ENCODE measurements at places on chromosomes 16 and 17.

GRCh38 chr16:25148568-25149215 lies 37.1 kb downstream of the LCMT1 start:
- no peak for DNase-seq

DNA sequence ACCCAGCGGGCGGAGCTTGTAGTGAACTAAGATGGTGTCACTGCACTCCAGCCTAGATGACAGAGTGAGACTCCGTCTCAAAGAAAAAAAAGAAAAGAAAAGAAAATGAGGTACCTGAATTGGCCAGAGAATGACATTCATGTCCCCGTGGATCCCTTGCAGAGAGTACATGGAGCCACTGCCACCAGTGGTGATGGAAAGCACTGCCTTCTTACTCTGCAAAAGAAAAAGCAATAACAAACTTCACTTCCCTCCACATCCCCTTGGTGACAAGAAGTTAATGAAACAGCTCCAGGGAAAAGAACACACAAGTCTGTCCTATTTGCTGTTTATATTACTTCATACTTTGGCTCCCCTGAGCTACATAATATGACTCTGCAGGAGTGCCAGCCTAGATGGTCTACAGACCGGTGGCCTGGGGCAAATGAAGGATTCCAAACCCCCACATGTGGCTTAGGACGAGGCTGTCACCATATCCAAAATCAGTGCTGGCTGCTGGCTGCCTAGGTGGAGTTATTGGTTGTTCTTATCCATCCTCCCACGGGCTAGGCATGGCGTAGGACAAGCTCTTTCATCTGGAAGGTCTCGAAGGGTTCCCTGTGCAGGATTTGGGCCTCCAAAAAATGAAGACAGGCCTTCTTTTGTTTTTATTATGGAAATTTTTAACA lies 13.3 kb downstream of the NQO1 start:
- no peak for DNase-seq

- no peak for DNase-seq
Observed at GRCh38 chr17:38559051-38559879, 46.5 kb downstream of the SRCIN1 start.

GRCh38 chr16:88593061-88593460 lies 22.9 kb downstream of the ZC3H18 start:
- DNase-seq, result no peak

DNA sequence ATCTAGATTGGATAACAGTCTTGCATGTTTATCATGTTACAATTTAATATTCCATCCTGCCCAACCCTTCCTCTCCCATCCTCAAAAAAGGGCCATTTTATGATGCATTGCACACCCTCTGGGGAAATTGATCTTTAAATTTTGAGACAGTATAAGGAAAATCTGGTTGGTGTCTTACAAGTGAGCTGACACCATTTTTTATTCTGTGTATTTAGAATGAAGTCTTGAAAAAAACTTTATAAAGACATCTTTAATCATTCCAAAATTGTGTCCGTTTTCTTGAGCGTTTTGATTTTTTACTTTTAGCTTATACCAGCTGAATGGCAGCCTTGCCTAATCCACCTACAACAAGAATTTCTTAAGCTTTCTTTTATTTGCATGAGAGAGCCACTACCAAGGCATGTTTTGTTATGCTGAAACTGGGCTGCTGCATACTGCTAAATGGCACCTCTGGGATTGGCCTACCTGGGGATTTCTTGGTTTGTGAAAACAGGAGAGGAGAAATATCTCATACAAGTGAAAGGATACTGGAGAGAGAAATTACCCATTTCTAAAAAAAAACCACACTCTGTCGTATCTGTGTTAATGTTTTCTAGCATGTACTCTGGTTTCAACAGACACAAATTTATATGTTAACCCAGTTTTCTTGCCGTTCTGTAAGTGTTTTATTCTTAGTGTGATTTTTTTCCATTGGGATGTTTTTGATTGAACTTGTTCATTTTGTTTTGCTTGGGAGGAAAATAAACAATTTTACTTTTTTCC lies 52.2 kb downstream of the TUBD1 start:
- DNase-seq, result no peak

DNA sequence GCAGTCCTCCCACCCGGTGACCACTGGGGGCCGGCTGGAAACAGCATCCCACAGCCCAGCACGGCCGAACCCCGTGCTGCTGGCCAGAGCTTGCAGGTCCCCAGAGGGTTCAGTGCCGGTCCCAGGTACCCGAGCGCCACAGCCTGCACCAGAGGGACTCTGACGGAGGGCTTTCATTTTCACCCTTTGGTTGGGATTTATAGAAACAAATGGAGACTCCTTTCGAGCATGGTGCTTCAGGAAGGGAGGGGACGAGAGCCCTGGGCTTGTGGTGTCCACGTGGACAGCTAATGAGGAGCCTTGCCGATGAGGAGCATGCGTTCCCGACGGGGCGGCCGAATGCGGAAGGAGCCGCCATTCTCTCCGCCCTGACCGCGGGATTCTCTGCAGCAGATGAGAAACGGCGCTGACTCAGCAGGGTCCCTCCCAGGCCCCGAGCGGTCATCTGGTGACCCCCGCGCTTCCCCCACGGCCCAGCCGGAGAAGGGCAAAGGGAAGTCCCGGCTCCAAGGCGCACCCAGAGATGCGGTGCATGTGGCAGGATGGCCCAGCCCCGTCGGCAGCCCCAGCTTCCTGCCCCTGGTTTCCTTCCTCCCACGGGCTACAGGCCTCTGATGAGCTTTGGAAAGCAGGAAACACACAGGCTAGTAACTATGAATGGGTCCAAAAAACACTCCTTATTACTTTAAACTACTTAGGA lies 9.8 kb downstream of the SLC38A10 start:
- no peak for DNase-seq

Data from cortex of kidney (tissue), 1 donor.